A673 (cell line): ENCODE measurements at places on chromosomes 5 and 9. TPM values are rescaled to one million over a fixed set of nuclear protein-coding genes. Genes with fewer than 3 reads are reported as not detected.

ENTPD8 gene
- total RNA-seq: not detected in 2 replicates

IFNA13 gene
- not detected in 2 replicates for total RNA-seq

- no peak overlapping the region for H3K27ac ChIP-seq
- no peak overlapping the region for H3K4me3 ChIP-seq
Observed at GRCh38 chr5:1555808-1556731, 32.3 kb upstream of the LPCAT1 start.

DNA sequence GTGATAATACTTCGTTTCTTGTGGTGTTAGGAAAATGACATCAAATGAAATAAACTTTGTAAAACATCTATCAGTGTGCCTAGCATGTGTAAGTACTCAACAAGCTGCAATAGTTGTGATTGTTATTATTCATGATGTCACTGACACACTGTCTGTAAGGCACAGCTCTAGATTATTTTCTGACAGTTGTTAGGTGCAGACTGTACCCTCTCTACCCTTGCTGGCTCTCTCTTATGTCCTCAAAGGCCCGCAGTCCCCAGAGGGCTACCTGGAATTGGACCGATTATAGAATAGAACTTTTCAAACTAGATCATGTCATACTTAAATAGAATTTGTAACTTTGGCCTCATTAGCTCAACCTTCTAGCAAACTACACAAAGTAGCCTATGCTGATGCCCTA lies 65.9 kb upstream of the VCAN start:
- no peaks in the 10 kb centered on the region for H3K27me3 ChIP-seq
- no peak for DNase-seq
- no peak overlapping the region for H3K27ac ChIP-seq
- H3K4me3 ChIP-seq: no peak overlapping the region
- no peaks in the 10 kb centered on the region for H3K36me3 ChIP-seq
- H3K4me1 ChIP-seq: no peaks in the 10 kb centered on the region

GRCh38 chr5:57181154-57181553 lies 7.3 kb downstream of the GPBP1 start:
- peaks cover 25% of the 10 kb centered on the region for H3K36me3 ChIP-seq
- no peaks in the 10 kb centered on the region for H3K27me3 ChIP-seq
- peaks cover 12% of the 10 kb centered on the region for H3K4me1 ChIP-seq
- H3K4me3 ChIP-seq: no peak overlapping the region
- H3K27ac ChIP-seq: no peak overlapping the region
